ENCODE measurements at places on chromosomes 2 and 18.

DNA sequence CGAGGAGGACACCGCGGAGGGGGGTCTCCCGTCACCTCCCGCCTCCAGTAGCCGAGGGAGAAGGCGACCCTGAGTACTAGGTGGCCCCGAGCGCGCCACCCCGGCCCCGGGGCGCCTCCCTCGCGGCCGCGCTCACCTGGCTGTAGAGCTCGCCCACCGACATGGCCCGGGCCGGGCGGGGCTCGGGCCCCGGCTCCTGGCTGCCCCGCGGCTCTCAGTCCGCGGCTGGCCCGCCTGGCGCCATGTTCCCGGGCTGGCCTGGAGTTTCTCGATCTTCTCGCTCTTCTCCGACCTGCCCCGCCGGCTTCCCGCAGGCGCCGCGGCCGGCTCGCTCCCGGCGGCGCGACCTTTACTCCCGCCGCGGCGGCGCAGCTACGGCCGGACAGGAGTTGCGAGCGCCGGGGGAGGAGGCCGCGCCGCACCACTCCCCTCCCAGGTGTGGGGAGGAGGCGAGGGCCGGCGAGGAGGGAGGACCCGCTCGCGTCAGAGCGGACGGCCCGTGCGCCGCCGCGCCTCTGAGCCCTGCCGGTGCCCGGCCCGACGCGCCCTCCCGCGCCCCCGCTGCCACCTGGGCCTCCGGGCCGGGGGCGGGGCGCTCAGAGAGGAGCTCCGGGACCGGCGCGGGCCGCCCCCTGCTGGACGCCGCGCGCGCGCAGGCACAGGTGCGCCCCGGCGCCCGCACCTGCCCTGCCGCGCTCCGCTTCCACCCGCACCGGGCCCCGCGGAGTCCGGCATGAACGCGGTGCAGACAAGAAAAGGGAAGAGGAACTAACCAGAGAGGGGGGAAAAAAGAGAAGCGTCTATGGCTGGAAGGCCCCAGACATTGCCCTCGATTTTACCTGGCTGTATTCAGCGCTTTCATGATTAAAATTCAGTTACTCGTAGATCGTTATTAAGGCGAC is at the start of gene MYO5B:
Gene MYO5B (minus strand): TSS at position 517 of the 902 bp plus-strand sequence. CDS start 354 bp downstream, at position 163.
- DNase-seq, result no peak

DNA sequence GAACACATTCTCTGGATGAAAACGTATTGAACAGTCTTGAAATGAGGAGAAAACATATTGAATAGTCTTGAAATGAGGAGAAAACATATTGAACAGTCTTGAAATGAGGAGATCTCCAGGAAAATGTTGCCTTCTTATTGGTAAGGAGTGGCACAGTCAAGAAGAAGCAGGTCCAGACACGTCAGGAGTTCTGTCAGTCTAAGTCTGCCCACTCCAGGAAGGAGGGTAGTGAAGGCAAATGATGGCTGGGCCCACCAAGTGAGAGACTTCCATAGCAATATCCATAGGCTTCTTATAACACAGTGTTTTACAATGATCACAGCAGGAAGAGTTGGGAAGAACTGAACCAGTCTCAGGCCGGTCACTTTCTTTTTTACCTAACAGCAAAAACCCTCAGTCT is 316.2 kb downstream of the ETAA1 start:
- DNase-seq, result no peak

DNA sequence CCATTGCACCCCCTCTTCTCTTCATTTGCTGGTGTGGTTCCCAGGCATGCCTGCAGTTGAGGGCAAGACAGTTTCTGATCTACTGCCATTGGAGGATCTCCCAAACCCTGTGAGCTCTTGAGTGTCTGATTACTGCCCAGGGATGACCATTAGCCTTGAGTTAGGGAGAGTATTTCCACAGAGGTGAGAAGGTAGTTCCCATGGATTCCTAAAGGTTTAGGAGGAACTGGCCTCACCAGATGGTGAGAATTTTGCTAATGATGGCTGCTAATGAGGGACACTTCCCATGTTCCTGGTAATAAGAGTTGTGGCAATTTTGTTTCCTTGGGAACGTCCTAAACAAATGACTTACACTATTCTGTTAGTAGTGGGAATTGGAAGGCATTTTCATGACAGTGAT is 42.5 kb downstream of the PTPRM start:
- no peak for DNase-seq

GRCh38 chr2:219230059-219230540 is 494 bp downstream of the ANKZF1 start:
- peak; percentile 74 for DNase-seq

DNA sequence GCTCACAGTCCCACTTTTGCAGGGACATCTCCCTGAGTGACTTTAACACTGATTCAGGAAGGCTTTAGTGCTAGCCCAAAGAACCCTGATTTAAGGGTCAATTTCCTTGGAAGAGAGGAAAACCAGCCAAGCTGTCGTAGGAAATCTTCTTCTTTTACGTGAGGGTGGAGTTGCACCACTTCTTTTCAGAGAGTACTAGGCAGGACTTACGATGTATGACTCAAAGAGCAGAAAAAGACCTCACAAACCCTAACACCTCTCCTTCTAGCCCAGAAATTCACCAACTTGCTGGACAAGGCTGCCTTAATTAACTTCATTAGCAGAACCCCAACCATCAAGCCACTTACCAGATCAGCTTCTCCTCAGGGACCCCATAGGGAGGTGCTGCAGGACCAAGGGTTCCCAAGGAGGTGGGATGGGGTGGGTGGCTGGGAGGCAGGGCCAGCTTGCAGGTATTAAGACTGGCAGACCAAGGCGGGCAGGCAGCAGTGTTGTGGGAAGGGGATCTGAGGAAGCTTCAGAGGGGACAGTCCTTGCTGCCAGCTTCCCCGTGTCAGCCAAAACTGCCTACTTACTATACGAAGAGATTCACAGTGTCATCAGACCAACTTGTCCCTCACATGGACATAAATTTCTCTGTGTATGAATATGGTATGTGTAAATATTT is 6.7 kb downstream of the SERPINB2 start:
- no peak for DNase-seq

GRCh38 chr2:25337276-25337675 is 4.4 kb downstream of the DNMT3A start:
- no peak for DNase-seq

DNA sequence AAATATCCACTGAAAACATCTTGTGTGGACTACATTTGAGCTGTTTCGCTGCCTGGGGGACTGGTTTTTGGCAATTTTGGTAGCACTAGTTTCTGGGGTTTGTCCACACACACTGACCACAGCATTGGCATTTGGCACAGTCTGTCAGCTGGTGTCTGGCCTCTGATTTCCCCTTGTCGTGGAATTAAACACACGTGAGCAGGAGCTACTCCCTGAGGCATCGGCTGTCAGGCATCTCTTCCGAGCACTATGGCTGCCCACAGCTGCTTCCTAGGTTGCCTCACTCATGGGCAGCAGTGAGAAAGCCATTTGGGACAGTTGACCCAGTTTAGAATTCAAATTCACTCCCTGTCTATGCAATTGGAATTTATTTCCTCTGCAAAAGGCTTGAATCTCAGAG is 46.8 kb upstream of the FZD5 start:
- DNase-seq, result no peak

DNA sequence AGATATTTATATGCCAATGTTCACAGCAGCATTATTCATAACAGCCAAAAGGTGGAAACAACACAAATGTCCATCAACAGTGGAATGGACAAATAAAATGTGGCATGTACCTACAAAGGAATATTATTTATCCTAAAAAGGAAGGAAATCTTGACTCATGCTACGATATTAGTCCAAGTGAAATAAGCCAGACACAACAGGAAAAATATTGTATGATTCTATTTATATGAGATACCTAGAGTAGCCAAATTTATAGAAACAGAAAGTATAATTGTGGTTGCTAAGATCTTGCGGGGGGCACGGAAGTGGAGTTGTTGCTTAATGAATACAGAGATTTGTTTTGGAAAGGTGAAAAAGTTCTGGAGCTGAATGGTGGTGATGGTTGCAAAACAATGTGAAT is 33.0 kb upstream of the CCDC150 start:
- no peak for DNase-seq

- peak; percentile 94 for DNase-seq
Observed at GRCh38 chr2:42141687-42142546, 27.2 kb upstream of the EML4 start.

DNA sequence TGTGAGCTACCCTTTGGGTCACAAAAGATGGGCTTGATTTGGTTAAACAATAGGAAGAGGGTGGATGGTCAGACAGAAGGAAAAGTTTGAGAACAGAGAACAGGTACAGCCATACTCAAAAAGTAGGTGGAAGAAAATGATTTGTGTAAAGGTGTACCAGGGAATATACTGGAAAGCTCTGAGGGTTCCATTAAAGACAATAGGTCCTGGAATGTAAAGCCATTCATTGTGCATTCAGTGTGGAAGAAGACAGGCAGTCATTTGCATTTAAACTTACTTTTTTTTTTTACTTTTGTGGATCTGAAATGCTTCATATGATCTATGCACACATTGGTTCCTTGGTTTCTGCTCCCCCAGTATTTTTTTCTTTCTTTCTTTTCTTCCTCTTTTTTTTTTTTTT is 581.4 kb upstream of the PIK3C3 start:
- DNase-seq, result no peak

DNA sequence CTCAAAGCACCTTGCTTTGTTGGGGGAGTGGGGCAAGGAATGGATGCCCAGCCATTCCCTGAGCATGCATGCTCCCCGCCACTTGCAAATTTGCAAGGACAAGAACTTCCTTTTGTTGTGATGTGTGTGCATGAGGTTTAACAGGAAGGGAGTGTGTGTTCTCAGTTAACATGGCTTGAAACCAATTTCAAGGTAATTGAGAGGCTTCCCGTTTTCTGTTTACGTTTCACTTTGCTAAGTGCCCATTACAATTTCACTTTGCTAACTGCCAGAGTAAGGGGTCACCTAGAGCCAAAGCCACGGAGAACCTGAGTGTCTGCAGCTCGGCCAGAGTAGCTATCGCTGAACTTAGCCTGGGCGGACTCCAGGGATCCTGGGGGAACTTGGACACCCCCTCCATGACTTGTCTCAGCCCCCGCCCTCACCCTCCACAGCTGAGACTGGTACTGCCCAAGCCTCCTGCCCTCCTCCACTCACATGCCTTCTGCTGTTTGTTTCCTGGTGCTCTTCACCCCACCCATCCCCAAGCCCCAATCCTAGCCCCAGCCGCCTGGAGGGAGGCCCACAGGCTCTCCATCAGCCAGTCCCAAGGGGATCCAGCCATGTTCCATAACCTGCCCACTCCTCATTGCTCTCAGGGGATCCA is 53.6 kb upstream of the LAPTM4A start:
- no peak for DNase-seq

- no peak for DNase-seq
Observed at GRCh38 chr2:72996117-72996502, 75.4 kb downstream of the SFXN5 start.

GRCh38 chr2:218245214-218245613 is 15.6 kb upstream of the GPBAR1 start:
- DNase-seq, result no peak

GRCh38 chr2:109423556-109424359 is 190.0 kb downstream of the SEPTIN10 start:
- no peak for DNase-seq

- DNase-seq, result no peak
Observed at GRCh38 chr2:194328456-194328855, 1328.6 kb upstream of the SLC39A10 start.

DNA sequence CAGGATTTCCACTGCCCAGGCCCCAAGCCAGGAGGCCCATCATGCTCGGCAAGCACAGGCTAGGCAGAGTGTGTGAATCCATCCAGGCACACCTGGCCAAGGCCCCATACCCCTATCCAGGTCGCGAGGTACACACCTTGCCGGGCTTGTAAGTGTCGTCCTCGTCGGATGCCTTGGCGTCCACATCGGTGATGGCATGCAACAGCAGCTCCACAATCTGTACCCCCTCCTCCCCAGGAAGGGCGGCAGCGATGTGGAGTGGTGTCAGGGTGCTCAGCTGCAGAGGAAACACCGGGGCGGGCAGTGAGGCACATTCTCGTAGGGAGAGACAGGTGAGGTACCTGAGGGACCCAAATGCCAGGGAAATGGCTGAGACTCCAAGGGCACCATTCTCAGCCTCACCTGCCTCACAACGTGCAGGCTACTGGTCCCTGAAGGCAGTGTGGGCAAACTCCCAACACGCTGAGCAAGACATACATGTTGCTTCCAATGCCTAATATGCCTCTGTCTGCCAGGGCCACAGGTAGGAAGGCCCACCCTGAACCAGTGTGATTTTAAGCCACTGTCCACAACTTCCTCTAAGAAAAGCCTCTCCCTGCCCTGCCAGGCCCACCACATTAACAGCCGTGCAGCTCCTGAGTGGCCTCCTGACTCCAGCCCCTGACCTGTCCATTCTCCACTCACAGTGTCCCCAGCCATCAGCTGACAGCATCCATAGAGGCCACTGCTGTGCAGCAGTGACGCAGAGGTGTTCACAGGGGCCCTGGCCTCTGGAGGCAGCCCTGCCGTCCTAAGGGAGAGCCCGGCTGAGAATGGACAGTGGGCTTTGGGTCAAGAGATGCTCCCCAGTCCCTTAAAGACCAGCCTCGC is 44.9 kb downstream of the ANKMY1 start:
- DNase-seq, result no peak

DNA sequence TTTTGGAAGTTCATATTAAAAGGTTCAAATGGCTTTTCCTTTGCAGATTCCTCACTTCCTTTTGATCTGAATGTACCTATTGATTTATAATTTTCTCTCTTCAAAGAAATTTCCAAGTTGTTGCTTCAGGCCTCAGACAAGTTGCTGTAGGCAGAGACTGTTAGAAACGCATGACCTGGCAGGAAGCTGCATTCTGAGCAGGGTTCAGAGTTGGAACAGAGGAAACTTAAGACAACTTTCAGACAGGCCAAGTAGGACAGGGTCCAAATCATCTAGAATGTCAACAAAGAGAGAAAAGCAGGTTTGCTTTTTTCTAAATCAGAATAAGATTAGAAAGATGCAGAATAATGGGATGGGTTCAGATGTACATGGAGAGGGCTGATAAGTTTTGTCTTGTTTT is 416.3 kb downstream of the LRP1B start:
- no peak for DNase-seq

DNA sequence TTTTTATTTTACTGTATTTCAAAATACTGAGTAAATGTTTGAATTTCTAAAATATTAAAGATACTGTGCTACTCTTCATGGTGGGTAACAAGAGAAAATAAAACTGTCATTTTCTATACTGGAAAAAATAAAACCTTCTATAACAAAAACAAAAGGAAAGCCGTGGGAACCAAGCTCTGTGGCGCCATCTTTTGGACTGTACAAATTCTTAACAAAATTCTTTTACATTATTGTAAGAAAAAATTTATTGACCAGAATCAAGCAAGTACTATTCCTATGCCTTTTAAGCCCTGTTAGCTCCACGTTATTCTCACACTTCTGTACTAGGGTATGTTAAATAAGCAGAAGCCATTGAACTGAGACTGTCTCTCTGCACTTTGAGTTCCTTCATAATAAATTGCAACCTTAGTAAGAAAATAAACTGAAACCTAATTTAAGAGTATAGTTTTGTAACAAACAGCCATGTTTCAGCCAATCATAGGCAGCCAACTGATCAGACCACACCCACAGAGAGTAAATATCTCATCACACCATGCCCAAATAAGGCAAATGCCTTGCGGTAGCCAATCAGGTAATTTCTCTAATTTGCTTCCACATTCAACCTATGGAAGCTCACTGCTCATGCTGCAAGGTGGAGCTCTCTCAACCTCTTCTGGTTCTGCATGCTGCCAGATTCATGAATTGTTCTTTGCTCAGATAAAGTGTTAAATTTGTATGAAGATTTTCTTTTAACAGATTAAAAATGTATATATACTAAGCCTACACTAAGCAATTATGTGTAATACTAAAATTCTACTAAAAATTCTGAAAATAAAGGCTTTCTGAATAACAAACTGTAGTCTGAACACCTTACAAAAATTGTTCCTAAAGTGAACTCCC is 42.2 kb downstream of the HIBCH start:
- DNase-seq, result peak; percentile 51
